ENCODE measurements at places on chromosomes 5 and 9.

DNA sequence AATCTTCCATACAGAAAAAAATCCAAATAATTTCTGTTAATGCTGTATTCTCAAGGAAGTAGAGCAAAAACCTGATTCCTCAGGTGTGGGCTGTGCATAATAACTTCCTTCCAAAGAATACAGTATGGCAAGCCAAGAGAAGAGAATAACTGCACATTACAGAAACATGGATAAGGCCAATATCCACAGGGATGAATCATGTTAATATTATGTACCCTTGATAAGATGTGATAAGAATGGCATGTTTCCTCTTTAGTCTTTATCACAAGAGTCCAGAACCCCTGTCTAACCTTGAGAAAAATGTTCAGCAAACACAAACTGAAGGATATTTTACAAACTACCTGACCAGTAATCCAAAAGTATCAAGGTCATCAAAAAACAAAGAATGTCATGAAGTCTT, 795.8 kb downstream of the SEMA5A start:
- DNase-seq = no peak

- no peak for DNase-seq
These were observed 173.8 kb downstream of the COL23A1 start for GRCh38 chr5:178416206-178416882.

DNA sequence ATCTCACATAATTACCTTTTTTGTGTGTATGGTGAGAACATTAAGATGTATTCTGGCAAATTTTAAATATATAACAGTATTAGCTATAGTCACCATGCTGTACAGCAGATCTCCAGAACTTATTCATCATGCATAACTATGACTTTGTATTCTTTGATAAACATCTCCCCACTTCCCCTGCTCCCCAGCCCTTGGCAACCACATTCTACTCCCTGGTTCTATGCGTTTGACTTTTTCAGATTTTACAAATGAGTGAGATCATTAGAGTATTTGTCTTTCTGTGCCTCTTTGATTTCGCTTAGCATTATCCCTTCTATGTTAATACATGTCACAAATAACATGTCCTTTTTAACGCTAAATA, 49.4 kb downstream of the SMC2 start:
- DNase-seq = no peak

DNA sequence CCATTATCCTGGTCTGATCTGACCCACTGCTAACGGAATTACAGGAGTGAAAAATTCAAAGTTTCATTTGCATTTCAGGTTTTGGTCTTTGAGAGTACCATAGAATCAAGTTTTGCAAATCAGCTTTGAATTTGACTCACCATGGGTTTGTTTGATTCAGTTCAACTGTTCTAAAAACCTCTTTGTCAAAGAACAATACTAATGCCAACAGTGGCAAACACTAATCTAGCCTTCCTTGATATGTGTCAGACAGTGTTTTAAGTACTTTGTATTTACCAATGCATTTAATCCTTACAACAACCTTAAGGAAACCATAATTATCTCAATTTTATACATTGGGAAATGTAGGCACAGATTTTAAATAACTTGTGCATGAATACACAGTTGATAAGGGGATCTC, 10.1 kb upstream of the FSD1L start:
- no peak for DNase-seq

DNA sequence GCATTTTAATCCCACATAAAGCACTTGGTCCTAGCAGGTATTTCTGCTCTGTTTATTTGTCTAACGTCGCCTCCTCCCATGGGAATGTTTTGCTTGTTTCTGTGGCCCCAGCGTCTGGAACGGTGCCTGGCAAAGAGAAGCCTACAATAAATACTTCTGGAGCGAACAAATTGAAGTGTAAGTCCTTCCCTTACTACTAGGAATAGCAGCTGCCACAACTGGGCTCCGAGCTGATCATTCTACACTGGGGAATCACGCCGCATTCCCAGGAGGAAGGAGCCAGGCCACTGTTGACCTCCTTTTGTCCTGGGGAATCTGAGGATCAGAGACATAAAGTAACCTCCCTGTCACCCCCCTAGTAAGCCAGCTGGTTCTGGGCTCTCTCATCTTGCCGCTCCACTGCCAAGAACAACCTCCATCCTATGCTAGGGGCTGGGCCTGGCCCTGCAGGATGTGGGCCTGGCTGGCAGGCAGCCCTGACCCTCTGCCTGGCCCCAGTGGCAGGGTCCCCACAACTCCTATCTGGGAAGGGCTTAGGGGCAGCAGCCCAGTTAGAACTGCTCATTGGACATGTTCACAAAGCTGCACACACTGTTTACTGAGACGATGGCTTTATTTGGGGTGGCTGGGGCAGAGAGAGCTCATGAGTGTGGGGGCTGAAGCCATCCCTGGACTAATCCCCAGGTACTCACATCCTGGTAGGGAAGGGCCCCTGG, 82.8 kb downstream of the GTF3C4 start:
- DNase-seq = no peak

GRCh38 chr5:159712672-159713071, 203.6 kb upstream of the ADRA1B start:
- no peak for DNase-seq

- peak; percentile 1 for DNase-seq
These were observed 133.0 kb upstream of the TUT7 start for GRCh38 chr9:86486891-86487837.

DNA sequence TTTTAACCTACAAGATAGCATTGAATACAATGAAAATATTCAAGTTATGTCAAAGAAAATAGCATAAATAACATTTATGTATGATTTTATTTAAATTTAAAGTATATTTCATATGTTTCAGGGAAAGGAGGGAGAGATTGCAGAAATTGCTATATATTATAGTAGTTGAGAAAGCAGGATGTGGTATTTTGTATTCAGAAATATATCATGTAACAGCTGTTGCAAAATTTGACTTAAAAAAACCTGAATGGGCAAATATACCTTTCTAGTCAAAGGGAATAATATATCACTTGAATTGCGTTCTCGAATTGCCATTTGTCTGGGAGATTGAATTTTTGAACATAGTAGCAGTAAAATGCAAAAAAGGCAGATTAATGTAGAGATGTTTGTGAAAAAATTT, 80.6 kb downstream of the PAM start:
- DNase-seq = no peak

DNA sequence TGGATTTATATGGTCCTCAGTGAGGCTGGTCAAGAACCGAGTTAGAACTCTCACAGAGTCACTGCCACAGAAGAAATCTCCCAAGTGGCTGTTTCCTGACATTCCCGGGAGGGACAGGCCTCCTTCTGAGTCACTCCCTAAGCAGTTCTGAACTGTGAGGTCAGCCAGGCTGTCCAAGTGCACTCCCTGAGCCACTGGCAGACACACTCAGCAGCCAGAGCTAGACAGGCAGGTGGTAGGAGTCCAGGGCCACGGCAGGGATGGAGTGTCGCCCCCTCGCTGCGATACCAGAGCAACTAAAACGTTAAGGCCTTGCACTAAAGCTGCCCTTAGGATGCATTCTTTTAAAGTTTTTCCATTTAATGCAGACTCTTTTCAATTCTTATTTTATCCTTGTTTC, 3.4 kb downstream of the IL4 start:
- no peak for DNase-seq

DNA sequence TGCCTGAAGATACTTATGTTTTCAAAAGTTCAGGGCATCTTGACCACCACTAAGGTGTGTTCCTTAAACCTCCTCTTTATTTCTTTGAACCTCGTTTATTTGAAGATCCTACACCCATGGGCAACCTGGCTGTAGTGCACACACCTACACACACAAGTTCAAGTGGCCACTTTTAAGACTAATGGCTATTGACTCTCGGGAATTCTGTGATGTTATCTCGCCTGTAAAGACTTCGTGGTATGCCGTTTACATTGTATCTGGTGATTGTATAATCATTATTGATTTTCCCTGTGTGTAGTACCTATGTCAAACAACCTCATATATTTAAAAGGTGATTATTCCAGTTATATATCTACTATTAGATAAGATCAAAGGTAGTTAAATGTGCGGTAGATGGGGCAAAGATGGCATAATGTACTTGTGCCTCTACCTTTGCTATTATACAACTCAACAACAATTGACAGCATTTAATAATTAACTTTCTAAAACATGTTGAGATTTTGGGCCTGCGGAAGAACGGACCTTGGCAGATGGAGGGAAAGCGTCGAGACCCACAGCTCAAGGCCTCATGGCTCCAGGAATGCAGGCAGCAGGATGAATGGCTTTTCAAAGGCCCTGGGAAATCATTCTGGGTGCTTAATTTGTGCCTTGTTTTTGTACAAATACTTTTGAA, 51.4 kb upstream of the IRX2 start:
- no peak for DNase-seq

DNA sequence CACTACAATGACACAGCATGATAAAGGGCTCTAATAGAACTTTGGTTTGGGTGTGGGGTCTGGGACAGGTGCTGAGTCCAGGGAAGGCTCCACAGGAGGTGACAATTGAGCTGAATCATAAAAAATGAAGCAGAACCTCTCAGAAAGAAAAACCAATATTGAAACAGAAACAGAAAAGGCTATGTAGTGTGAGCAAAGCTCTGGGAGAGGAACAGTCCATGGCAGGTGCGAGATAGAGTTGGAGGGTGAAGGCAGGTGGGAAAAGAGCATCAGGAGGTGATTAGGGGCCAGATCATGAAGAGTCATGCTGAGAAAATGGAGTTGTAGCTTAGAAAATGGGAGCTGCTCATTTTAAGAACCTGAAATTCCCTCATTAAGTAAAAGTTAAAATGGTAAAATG, 164.9 kb downstream of the KCTD16 start:
- DNase-seq = no peak

GRCh38 chr5:162593881-162594280, 526.3 kb downstream of the GABRG2 start:
- no peak for DNase-seq

- no peak for DNase-seq
These were observed 91.2 kb downstream of the ANXA2R start for GRCh38 chr5:42948961-42949347.

All from GM12864 (cell line).